Astrocyte (in vitro differentiated cells and primary cell): ENCODE measurements at places on chromosomes 6 and 20.

- no peak for DNase-seq
These were observed 12.5 kb upstream of the RANBP9 start for GRCh38 chr6:13724182-13724581.

GRCh38 chr6:50071921-50072320, 22.2 kb upstream of the DEFB112 start:
- no peak for DNase-seq

DNA sequence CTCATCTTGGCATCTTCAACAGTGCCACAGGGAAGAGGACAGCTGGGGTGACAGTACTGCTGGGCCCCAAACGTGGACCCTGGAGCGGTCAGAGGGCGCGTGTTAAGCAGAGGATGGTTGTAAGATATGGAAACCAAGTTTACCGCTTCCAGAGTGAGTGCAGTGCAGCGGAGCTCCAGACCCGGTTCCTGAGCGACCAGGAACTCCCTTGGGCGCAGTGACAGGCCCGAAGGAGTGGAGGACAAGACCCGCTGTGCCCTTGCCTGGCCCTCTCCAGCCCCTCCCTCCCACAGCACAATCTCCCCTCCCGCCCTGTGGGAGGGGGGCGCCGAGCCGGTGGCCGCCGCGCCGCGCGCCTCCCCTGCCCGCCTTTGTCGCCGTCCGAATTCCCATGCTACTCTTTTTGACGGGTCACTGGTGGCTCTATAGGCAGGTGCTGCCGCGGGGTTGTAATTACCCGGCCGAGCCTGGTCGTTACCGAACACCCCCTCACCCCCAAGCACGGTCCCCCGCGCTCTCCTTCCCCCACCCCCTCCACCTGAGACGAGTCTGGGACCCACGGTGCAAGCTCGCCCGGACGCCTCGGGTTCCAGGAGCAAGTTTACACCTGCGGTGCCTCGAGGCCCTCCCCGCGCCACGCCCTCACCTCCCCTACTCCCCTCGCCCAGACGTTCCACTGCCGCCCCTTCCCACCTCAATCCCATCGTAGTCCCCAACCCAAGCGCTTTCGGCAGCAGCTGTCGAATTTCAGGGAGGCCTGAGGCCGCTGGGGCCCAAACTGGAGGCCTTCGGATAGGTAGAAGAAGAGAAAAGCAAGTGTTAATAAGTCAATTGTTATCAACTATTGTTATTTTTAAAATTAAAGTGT, 3.9 kb downstream of the NR2E1 start:
- DNase-seq = no peak

DNA sequence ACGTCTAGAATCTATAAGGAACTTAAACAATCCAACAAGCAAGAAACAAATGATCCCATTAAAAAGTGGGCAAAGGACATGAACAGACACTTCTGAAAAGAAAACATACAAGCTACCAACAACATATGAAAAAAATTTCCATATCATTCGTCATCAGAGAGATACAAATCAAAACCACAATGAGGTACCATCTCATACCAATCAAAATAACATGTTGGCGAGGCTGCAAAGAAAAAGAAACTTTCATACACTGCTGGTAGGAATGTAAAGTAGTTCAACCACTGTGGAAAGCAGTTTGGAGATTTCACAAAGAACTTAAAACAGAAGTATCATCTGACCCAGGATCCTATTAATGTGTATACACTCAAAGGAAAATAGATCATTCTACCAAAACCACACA, 243.9 kb upstream of the RUNX2 start:
- no peak for DNase-seq

DNA sequence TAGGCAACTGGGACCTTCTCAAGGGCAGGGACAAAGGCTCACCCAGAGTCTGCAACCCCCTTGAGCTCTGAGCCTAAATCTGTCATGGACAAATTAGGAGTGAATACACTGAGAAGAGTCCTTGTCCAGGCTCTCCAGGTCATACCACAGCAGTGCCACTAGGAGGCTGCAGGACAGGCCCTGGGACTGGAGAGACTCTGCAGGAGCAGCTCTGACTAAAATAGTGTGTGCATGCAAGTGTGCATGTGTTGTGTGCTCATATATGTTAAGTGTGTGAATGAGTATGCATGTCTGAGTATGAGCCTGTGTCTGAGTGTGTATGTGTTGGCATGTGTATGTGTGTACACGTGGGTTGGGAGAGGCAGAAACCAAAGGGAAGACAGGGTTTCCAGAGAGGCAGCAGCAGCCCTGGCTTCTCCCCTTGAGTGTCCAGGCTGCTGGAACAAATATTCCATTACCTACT, 27.1 kb downstream of the MRPL14 start:
- no peak for DNase-seq

- peak; percentile 30 for DNase-seq
These were observed 123.0 kb downstream of the SLC16A10 start for GRCh38 chr6:111210194-111210728.

GRCh38 chr6:28543651-28544610, 18.2 kb downstream of the GPX5 start:
- DNase-seq = no peak

DNA sequence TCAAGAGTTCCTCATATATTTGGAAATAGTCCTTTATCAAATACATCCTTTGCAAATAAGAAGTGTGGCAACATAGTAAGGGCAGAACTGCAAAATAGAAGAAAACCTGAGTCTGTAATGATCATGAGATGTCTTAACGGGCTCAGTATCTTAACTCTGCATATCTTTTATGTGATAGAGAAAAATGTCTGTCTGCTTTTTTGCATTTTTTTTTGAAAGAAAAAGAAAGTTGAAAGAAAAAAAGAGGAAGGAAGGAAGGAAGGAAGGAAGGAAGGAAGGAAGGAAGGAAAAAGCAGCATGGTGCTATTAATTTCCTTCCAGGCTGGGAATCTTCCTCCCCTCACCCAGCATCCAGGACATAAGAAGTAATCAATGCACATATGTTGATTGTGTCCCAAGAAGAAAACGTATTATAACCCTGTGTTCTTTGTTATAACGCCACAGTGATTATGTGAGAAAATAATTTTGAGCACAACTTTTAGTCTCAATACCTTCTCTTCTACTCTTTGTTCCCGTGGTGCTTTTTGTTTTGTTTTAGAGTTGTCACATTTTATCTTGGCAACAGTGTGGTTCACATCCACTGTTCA, 58.7 kb upstream of the PCSK2 start:
- no peak for DNase-seq

- no peak for DNase-seq
These were observed 211.3 kb downstream of the FARS2 start for GRCh38 chr6:5472571-5472970.

- no peak for DNase-seq
These were observed 14.3 kb downstream of the GLO1 start for GRCh38 chr6:38688579-38689087.

GRCh38 chr6:130385064-130385695, 19.4 kb downstream of the TMEM200A start:
- DNase-seq = no peak
